ENCODE measurements at places on chromosomes 7 and 10.

DNA sequence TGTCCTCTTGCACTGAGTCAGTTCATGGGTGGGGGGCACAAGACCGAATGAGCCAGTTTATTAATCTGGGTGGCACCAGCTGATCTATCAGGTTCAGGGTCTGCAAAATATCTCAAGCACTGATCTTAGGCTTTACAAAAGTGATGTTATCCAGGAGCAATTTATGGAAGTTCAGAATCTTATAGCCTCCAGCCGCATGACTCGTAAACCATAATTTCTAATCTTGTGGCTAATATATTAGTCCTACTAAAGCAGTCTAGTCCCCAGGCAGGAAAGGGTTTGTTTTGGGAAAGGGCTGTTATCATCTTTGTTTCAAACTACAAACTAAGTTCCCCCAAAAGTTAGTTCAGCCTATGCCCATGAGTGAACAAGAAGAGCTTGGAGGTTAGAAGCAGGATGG, 33.9 kb downstream of the AKR1C8 start:
- DNase-seq = peak; percentile 52

GRCh38 chr7:130277763-130278643, 11.3 kb downstream of the CPA2 start:
- DNase-seq = no peak

- DNase-seq = no peak
Measured at GRCh38 chr10:86957471-86958115, at the start of gene MMRN2. Gene MMRN2 (minus strand): TSS chr10:86957615. CDS start chr10:86957541, 74 bp downstream.

DNA sequence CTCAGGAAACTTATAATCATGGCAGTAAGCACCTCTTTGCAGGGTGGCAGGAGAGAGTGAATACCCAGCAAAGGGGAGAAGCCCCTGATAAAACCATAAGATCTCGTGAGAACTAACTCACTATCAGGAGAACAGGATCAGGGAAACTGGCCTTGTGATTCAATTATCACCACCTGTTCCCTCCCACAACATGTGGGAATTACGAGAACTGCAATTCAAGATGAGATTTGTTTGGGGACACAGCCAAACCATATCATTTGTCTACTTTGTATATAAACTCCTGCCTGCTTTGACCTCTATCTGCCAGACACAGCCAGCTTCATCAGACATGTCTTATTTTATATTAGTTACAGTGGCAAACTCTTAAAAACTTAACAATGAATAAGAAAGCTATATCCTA, 50.4 kb downstream of the ARMC3 start:
- DNase-seq = no peak

GRCh38 chr10:34717429-34717828, 97.7 kb downstream of the PARD3 start:
- DNase-seq = no peak

DNA sequence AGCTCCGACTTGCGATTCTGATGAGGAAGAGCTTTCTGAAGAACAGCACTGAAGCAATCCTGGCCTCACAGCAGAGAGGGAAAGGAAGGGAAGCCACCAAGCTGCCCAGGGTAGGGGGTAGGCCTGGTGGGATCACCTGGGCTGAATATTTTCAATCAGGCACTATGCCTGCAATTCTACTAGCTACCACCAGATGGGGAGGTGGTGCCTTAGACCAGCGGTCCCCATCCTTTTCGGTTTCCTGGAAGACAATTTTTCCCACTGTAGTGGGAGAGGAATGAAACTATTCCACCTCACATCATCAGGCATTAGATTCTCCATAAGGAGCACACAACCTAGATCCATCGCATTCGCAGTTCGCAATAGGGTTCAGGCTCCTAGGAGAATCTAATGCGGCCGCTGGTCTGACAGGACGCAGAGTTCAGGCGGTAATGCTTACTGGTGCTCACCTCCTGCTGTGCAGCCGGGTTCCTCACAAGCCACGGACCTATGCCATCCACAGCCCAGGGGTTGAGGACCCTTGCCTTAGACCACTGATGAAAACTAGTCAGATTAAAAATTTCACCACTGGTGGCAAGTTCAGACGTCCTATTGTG, 2.7 kb downstream of the LRRC20 start:
- DNase-seq = no peak

DNA sequence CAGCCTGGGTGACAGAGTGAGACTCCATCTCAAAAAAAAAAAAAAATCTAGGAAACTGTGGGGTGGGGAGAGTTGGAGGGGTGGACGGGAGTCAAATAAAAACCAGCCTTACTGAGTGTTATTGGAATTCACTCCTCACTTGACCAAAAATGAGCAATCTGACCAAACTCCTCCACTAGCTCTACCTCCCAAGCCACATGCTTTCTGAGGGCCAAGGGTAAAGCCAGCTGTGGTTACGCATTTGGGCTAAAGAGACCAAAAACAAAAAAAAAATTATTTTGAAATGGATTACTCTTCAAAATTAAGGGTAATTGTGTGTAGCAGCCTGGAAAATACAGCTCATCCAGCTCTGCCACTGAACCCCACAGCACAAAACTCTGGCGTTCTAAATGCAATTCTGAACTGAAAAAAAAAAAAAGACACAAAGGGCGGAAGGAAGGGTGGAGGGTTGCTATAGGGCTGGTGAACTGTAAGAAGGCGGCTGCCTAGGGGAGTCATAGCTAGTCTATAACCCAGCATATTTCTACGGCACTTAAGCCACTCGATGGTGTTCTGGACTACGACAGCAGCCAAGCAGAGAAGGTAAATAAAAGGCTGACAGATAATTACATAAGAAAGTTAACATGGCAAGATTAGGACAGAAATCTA, 7.8 kb downstream of the ELMO1 start:
- DNase-seq = no peak

- DNase-seq = no peak
Measured at GRCh38 chr7:159114981-159115380, 29.7 kb downstream of the VIPR2 start.

DNA sequence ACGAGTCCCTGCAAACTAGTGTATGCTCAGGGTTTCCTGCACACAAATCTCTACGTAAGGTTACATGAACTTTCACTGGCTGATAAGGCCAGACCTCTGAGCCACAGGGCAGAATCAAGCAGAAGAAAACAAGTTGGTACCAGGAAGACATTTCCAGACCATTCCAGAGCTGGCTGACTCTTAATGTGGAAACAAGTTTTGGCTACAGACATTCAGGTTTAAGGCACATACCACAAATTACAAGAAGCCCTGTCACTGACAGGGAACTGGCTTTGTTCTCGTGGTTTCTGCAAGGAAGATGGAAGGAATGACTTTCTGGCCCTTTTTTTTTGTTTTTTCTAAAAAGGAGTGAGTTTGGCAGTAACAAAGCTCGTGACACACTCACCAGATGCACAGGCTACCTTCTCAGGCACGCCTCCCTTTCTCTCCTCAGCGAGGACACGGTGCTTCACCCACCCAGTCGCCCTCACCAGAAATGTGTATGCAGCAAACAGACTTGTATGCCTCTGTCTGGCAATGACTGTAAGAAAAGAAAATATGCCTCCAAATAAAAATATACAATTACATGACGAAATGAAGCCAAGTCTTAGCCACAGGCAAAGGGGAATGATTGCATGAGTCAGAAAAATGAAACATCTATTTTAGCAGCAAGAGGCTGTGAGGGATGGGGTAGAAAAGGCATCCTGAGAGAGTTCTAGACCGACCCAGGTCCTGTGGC, 22.6 kb downstream of the PLAC9 start:
- peak; percentile 89 for DNase-seq

- no peak for DNase-seq
Measured at GRCh38 chr10:17660921-17661320, 17.0 kb downstream of the STAM start.

GRCh38 chr10:3094609-3095036, 27.3 kb downstream of the PFKP start:
- no peak for DNase-seq

- DNase-seq = peak; percentile 67
Measured at GRCh38 chr10:34333513-34333912, 481.6 kb downstream of the PARD3 start.

DNA sequence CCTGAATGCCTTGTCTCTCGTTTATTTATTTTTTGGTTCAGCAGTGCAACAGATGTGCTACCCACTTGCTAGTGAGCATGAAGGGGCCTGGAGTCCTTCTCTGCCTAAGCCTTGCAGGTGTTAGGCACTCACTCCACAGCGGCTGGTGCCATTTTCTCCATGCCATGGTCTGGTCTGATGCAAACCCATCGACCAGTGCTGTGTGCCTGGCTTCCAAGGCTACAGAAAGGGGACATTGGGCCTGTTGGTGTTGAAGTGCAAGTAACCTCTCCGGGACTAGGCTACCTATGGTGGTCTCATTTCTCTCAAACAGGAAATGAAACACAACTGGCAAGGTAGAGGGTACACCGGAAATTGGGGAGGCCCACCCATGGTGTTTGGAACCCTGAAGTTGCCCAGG, 198.1 kb downstream of the ADARB2 start:
- DNase-seq = no peak

GRCh38 chr7:95011146-95011928, 103.9 kb downstream of the PPP1R9A start:
- DNase-seq = peak; percentile 29

DNA sequence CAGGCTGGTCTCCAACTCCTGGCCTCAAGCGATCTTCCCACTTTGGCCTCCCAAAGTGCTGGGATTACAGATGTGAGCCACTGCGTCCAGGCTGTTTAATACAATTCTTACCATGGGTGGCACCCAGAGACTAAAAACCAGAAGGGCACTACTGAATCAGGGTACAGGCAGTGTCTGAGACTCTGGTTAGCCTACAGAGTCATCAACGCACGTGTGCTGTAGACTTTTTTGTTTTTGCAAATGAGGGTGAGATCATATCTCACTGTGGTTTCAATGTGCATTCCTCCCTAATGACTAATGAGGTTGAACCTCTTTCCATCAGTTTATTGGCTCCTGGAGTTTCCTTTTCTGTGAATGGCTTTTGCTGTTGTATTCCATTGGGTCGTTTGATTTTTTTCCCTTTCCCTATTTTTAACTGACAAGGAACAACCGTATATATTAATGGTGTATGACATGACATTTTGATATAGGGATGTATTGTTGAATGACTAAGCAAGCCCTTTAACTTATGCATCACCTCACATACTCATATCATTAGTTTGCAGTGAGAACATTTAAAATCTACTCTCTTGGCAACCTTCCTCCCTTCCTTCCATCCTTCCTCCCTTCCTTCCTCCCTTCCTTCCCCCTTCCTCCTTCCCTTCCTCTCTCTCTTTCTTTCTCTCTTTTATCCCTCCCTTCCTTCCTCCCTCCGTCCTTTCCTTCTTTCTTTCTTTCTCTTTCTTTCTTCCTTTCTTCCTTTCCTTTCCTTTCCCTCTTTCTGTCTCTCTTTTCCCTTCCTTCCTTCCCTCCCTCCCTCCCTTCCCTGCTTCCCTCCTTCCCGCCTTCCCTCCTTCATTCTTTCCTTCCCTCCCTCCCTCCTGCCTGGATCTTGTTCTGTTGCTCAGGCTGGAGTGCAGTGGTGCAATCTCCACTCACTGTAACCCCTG, 9.3 kb upstream of the TMEM270 start:
- DNase-seq = peak; percentile 100

DNA sequence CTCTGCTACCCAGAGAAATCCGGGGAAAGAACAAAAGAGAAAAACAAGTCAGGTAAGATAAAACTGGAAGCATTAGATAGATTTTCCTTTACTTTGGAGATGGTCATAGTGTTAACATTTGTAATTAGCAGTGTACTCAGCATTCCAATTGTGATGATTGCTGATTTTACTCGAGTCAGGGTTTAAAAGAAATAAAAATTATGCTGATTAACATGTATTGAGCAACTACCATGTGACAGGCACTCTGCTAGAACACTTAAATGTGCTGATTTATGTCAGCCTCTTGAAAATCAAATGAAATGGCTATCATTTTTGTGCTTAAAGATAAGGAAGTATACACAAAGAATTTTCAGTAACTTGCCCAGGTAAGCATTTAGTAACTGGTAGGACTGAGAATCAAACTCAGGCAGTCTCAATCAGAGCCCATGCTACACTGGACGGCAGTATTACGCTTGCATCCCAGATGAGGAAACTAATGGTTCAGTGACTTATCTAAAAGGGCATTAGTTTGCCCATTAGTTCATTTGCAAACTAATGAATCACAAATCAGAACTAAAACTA, 735.1 kb upstream of the SORCS1 start:
- no peak for DNase-seq

- DNase-seq = peak; percentile 81
Measured at GRCh38 chr10:61779950-61780659, 117.4 kb downstream of the CABCOCO1 start.

GRCh38 chr7:151764056-151764920, 112.6 kb downstream of the PRKAG2 start:
- no peak for DNase-seq

GRCh38 chr7:106372126-106372525, 87.3 kb upstream of the NAMPT start:
- peak; percentile 12 for DNase-seq

GRCh38 chr7:18831419-18831818, 286.0 kb downstream of the TWIST1 start:
- no peak for DNase-seq

- no peak for DNase-seq
Measured at GRCh38 chr10:1339396-1339795, 283.2 kb downstream of the WDR37 start.

DNA sequence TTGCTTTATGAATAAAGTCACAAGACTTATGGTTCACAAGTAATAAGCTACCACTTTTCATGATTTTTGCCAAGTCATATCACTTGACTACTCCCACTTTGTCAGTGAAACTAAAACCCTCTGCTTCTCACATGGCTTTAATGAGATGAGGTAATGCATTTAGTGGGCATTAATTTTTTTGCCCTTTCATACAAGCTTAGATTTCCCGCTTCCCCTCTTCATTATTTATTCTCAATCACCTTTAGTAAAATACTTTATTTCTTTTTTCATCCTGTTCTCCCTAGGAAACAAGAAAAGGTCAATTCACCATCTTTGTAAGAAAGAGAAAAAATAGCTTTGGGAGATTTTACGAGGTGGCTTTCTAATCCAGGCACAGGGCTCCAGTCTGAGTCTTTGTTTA, 109.6 kb upstream of the STARD3NL start:
- no peak for DNase-seq

- no peak for DNase-seq
Measured at GRCh38 chr10:127310923-127311322, 114.5 kb upstream of the INSYN2A start.

DNA sequence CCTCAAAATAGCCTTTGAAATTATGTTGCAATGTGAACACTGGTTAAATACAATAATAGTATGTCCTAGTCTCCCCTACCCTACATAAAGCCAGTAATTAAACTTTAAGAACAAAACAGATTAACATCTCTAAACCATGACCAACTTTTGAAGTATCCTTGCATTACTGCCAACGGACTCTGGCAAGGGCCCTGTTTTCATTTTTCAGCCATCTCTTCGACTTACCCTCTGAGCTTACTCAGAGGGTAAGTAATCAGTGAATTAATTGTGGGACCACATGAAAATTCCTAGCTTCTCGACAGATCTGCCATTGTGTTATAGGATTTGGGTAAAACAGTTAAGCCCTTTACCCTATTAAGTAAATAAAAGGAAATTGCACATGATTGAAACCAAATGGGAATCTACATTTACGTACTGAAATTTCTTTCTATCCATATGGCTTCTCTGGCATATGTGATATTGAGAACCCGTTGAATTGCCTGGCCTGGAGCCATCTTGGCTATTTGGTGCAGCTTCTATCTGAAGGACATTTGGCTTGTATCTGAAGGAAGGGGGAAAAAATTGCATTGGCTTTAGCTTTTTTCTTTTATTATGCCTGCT, 39.6 kb downstream of the DYNC1I1 start:
- DNase-seq = no peak

- peak; percentile 61 for DNase-seq
Measured at GRCh38 chr10:84429926-84430520, 101.6 kb downstream of the CCSER2 start.

- DNase-seq = peak; percentile 7
Measured at GRCh38 chr7:135716677-135717238, 11.2 kb downstream of the SLC13A4 start.

GRCh38 chr7:36809510-36809909, 85.2 kb upstream of the AOAH start:
- no peak for DNase-seq
